Activated CD4-positive, alpha-beta T cell treated with anti-CD3 and anti-CD28 coated beads for 4 hours (primary cell): ENCODE measurements at places on chromosomes 1 and 21.
A peak's percentile ranks its signal among the peaks of the same experiment; 100 is the strongest.

GRCh38 chr1:154839691-154840090, 30.4 kb downstream of the KCNN3 start:
- DNase-seq: no peak

DNA sequence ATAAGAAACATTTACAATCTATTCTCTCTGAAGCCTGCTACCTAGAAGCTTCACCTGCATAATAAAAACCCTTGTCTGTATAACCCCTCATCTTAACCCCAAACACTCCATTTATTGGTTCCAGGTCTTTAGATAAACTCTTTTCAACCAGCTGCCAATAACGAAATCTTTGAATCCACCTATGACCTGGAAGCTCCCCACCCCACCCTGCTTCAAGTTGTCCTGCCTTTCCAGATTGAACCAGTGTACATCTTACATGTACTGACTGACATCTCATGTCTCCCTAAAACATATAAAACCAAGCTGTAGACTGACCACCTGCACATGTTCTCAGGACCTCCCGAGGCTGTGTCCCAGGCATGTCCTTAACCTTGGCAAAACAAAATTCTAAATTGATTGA, 50.7 kb upstream of the VWA5B1 start:
- DNase-seq: no peak

GRCh38 chr1:225366552-225366951, 61.3 kb downstream of the LBR start:
- no peak for DNase-seq

- no peak for DNase-seq
Observed at GRCh38 chr1:165807613-165808012, 19.8 kb upstream of the UCK2 start.

DNA sequence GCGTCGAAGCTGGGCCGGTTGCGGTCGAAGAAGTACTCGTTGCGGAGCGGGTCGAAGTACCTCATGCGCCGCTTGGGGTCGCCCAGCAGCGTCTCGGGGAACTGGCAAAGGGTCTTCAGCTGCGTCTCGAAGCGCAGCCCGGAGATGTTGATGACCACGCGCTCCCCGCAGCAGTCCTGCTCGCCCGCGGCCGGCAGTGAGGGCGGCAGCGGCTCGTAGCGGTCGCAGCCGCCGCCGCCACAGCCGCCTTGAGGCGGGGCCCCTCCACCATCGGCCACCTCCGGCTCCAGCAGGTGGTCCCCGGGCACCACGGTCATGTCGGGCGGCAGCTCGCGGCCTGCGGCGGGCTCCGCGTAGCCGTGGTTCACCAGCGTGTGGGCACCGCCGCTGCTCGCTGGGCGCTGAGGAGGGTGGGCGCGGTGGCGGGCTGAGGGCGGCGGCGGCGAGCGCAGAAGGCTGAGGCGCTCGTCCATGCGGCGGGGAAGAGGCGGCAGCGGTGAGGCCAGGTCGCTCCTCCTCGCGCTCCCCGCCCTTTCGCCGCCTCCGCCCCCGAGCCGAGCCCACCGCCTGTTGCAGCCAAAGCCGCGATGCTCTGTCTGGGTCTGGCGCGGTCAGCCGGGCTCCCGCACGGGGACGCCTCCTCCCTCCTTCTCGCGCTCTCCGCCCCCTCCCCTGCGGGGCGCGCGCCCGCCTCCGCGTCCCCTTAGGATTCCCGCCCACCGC, at the start of gene KCNA3:
KCNA3 (minus strand) TSS at position 604 of the 723 bp plus-strand sequence; CDS start at position 473, 131 bp downstream.
- DNase-seq: peak; percentile 64

GRCh38 chr21:26782331-26782730, 62.9 kb downstream of the ADAMTS1 start:
- DNase-seq: no peak

- DNase-seq: no peak
Observed at GRCh38 chr1:106995970-106996369, 60.5 kb upstream of the PRMT6 start.

DNA sequence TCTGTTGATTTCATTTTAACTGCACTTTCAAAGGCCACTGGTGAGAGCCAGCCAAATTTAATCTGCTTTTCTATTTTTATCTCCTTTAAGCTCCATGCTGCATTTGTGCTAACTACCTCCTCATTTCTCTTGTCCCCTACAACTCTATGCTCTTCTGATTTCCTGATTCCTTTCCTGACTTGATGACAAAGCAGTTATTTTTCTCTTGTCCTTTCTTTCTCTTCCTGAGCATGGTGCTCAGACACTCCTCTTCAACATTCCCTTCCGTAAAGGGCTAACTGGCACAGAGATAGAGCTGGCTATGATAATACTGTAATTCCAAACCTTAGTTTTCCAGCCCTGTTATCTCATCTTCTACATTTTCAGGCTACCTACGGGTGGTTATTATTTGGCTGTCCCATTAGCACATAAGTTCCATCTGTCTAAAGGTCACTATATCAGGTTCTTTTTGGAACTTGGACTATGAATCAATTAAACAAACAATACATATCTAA, 6.8 kb upstream of the BCAS2 start:
- DNase-seq: no peak

DNA sequence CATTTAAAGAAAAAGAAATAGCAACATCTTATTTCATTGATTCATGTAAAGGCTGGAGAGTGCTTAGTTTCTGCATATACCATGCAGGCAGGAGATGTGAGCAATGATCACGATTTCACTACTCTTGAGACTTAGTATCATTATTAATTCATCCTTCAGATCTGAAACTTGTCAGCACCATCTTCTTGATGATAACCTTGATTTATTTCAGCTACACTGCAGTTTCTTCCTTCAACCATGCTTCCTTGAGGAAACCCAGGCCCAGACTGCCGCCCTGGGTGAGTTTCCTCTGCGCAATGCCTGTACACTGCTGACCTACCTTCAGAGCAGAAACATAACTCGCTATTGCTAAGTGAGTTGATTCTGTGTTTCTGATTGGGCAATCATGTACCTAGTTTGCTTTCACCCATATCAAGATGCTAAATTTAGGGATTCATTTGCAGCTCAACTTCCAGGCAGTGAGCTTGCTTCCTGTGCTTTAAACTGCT, 13.5 kb upstream of the BCL10 start:
- DNase-seq: no peak

DNA sequence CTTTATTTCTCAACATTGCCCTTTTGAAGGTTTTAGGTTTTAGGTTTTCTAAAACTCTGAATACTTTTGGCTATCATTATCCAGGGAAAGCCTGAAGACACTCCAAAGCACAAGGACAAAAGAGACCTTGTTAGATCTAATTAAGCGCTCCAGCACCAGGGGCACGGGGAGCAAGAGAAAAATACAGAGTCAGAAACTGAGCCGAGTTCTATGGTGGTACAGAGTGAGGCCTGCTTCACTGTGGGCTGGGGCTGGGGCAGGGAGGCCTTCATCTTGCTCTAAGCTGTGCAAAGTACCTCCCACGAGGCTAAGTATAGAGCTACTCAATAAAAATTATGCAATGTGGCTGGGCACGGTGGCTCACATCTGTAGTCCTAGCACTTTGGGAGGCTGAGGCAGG, 19.7 kb upstream of the RAB4A start:
- no peak for DNase-seq

- peak; percentile 8 for DNase-seq
Observed at GRCh38 chr1:8197493-8198282, 120.2 kb upstream of the SLC45A1 start.

- DNase-seq: no peak
Observed at GRCh38 chr1:115347282-115347681, 9.2 kb upstream of the NGF start.

DNA sequence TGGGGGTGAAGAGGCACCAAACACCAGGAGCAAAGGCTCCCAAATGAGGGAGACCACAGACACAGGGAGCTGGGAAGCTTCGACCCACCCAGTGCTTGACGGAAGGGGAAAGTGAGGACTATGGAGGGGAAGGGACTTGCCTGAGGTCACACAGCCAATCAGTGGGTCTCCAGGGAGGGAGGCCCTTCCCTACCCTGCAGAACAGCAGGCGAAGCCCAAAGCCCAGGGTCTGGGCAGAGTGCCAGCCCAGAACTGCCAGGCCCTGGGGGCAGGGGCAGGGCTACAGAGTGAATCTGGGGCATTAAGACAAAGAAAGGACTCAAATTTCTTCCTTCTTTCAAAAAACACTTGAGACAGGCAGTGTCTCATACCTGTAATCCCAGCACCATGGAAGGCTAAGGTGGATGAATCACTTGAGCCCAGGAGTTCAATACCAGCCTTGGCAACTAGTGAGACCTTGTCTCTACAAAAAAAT, 45.5 kb upstream of the ECE1 start:
- DNase-seq: no peak

- no peak for DNase-seq
Observed at GRCh38 chr1:147781056-147781471, 20.7 kb upstream of the GJA5 start.

DNA sequence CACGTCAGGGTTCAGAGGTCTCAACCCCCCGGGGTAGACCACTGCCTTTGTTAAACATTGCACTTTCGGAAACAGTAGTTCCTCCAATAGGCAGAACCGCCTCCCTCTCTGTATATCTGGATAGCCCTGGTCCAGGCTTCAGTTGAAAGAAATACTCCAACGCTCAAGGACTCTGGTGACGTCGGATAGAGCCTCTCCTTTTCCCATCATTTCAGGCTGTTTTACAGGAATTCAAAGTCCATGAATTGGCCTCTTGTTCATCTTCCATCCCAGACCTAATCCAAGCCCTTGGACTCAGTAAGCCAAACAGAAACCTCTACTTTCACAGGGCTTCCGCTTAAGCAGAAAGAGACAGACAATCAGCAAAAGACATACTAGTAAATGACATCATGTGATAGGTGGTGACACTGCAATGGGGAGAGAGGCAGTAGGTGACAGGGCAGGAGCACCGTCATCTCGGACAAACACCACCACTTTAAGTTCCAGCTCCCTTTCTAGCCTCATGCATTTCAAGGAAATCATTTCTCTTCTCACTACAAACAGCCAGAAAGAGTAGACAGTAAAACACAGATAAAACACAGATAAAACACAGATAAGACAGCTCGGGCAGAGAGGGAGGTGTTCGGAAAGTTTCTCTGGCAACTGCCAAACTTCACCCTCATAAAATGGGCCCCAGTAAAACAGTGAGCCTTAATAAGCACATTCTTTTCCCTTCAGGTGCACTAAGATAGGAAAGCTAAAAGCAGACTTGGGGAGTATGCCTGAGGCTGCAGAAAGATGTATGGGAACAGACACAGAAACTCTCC, 2.3 kb upstream of the PLA2G2A start:
- no peak for DNase-seq

- no peak for DNase-seq
Observed at GRCh38 chr1:185565302-185565701, 168.9 kb upstream of the HMCN1 start.

GRCh38 chr1:222543817-222544216, 4.1 kb downstream of the HHIPL2 start:
- DNase-seq: no peak

GRCh38 chr1:201493757-201494617, 12.9 kb downstream of the CSRP1 start:
- no peak for DNase-seq

- no peak for DNase-seq
Observed at GRCh38 chr1:174358786-174359453, 88.8 kb upstream of the GPR52 start.

DNA sequence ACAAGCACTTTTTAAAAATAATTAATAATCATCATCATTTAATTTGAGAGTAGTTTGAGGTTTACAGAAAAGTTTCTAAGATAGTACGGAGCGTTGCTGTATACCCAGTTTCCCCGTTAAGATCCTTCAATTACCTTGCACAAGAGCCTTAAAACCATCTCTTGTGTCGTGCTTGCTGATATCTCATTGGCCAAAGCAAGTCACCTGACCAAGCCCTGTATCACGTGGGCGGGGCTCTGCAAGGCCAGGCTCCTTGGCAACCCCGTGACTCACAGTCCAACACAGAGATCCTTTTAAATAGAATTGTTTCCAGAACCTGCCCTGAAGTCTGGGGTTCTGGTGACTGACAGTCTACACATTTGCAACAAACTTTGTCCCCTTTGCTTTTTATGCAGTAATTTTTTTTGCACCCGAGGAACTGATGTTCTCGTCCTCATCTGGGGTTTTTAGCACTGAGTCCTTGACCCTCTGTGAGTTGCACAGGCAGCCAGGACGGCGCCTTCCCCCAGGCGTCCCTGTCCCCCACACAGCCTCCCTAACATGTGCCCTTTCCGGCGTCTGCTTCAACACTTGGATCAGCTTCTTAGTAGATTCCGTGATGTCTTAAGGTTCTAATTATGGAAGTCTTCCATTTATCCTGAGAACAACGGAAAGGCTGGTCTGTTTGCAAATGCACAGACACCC, 183.3 kb upstream of the TMEM51 start:
- DNase-seq: no peak

GRCh38 chr1:178945763-178946266, 74.9 kb upstream of the ANGPTL1 start:
- no peak for DNase-seq

GRCh38 chr1:212162635-212163034, 122.6 kb upstream of the PPP2R5A start:
- DNase-seq: no peak

- DNase-seq: no peak
Observed at GRCh38 chr1:27106561-27107323, 48.2 kb downstream of the SLC9A1 start.

- DNase-seq: no peak
Observed at GRCh38 chr21:31675318-31675717, 15.8 kb downstream of the SOD1 start.

DNA sequence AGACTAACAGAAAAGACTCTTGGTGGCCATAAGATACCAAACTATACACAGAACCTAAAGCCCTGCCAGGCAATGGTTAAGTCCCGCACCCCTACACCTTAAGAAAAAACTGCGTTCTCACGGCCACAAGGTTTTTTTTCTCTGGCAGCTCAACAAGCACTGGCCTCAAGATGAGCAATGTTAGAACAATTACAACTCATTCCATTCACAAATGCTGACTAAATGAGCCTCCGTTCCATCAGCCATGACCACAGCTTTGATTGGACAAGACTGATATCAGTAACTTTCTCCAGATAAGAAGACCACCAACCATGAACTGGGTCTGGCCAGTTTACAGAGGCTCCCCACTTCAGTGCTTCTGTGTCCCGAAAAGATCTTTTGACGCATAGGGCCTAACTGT, 31.9 kb downstream of the SEC16B start:
- no peak for DNase-seq

DNA sequence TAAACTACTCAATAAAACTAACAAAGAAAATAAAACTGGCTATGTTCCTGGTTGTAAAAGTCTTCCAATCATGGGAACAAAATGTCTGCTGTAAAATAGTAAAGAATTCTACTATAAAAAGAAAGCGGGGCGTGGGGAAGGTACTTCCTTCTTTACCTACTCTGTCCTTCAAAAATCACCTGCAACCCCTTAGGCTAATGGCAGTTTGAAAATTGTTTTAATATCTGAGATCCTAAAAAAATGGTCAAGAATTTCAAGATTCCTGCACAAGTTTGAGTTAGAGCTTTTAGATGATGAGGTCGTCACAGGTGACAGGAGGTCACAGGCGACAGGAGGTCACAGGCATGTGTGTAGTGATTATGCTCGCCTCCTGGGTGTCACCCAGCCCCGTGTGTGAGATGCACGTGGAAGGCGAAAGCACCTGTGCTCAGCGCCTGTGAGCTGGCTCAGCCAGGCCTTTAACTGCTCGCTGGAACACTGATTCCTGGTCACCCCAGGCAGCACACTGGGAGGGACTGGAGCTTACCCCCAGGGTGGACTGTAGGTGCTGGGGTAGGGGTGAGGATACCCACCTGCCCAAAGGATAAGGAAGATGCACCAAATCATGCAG, 18.6 kb upstream of the TMPRSS2 start:
- DNase-seq: no peak
